ENCODE measurements at places on chromosomes 7 and 10. TPM values are rescaled to one million over a fixed set of nuclear protein-coding genes. Genes with fewer than 3 reads are reported as not detected.

CALHM3 gene
- not detected for total RNA-seq

PIK3CG gene
- not detected for total RNA-seq

CRYGN gene
- 0.14 TPM for total RNA-seq

SUN3 gene
- total RNA-seq: 1.4 TPM

CYP2E1 gene
- total RNA-seq: 0.93 TPM

NDUFA5 gene
- 46.5 TPM for total RNA-seq

CPA1 gene
- total RNA-seq: not detected

CELF2 gene
- total RNA-seq: 5.5 TPM

ACSL5 gene
- total RNA-seq: not detected

BTAF1 gene
- 51.4 TPM for total RNA-seq

SLC18A3 gene
- not detected for total RNA-seq

DRGX gene
- not detected for total RNA-seq

NEUROG3 gene
- total RNA-seq: not detected

PNPLA8 gene
- total RNA-seq: 47.5 TPM

MSMB gene
- 0.34 TPM for total RNA-seq

CTTNBP2 gene
- 0.34 TPM for total RNA-seq

SPDYE11 gene
- not detected for total RNA-seq

SYT15B gene
- total RNA-seq: not detected

CALCR gene
- not detected for total RNA-seq

SPOCK2 gene
- total RNA-seq: 0.34 TPM

IPMK gene
- 9.2 TPM for total RNA-seq

LGI1 gene
- not detected for total RNA-seq

GCK gene
- 0.34 TPM for total RNA-seq

OR2A1 gene
- total RNA-seq: not detected

LIPJ gene
- under 0.01 TPM for total RNA-seq

PLAC9 gene
- total RNA-seq: not detected

LIPK gene
- 0.21 TPM for total RNA-seq

LBX1 gene
- not detected for total RNA-seq

MRPS33 gene
- total RNA-seq: 40.6 TPM

SUPV3L1 gene
- total RNA-seq: 61.9 TPM

AP1S1 gene
- 116 TPM for total RNA-seq

ABCB4 gene
- not detected for total RNA-seq

TAS2R4 gene
- 1.0 TPM for total RNA-seq

C10orf53 gene
- not detected for total RNA-seq

ABCA13 gene
- 4.9 TPM for total RNA-seq

FOXP2 gene
- 3.1 TPM for total RNA-seq

WDR86 gene
- not detected for total RNA-seq

OPN1SW gene
- total RNA-seq: not detected

CALHM1 gene
- total RNA-seq: not detected

PAOX gene
- total RNA-seq: 3.9 TPM

Measured in nasal cavity respiratory epithelium epithelial cell of viscerocranial mucosa (primary cell).